ENCODE measurements at places on chromosomes 16 and 17.

GRCh38 chr17:21024024-21024423, 18.8 kb downstream of the USP22 start:
- no peak for DNase-seq

DNA sequence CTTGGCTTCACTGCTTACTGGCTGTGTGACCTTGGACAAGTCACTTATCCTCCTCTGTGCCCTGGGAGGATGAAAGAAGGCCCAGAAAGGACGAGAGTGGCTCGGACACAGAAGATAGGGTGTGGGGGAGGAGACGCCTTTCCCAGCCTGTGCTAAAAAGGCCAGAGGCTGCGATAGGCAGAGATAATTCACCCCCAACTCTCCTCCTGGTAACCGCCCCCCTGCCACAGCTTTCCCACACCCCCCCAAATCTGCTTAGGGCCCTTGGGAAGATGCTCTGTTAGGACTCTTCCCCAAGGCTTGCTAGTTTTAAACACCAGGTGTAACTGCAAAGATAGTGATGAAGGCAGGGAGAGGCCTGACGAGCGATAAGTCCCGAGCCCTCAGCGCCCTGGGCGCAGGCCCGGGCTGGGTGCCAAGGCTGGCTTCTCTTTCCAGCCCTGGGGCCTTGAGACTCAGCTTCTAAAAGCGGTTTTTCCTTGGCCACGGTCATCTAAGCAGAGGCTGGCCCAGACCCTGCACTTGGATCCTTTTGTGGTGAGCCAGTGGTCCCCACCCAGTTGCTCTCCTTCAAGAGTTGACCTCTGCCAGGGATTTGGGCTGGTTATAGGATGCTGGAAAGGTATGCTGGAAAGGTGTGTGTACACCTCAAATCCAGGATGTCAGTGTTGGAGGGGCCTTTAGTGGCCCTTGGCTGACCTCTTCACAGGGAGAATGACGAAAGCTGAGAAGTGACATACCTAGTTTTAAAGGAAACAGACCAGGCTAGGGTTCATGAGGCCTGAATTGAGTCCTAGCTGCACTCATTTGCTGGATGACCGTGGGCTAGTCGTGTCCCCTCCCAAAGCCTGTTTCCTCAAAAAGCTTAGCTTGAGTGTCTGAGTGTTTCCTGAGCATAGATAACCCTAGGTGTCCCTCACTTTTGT, 3.4 kb upstream of the PPP1R9B start:
- no peak for DNase-seq

GRCh38 chr17:2197271-2197670, 106.3 kb downstream of the SMG6 start:
- DNase-seq, result no peak

DNA sequence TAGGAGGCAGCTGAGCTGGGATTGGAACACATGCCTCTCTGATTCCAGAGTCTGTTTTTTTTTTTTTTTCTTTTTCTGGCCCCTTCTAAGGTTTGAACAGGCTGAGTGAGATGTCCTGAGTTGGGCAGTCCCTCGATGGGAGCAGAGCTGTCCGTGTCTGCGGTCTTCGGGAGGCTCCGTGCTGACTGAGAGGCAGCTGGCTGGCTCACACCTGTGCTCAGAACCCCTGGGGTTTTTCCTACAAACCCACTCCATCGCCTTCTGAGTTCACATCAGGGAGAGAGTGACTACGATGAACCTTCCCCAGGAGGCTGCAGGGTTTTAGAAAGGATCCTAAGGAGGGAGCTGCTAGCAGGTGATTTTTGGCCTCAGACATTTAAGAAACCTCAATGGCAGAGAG, 92.5 kb downstream of the IRF8 start:
- DNase-seq, result no peak

DNA sequence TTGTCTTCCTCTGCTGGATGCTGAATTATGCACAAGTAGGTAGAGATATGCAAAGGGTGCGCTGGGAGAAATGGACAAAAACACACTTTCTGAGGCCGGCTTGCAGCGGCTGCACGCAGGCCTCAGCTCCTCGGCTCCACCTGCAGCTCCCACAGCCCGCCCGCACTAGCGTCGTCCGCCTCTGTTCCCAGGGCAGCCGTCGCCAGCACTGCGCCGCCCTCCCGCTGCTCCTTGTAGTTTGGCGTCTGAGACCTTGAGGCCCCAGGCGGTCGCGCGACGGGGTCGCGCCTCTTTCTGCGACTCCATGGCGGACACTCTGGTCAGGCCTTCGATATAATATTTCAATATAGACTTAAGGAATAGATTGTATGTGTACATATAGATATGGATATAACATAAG, 24.8 kb downstream of the SLFN12 start:
- DNase-seq, result no peak

All from astrocyte of the spinal cord (primary cell).